ENCODE measurements at places on chromosomes 11 and 22. TPM values are rescaled to one million over a fixed set of nuclear protein-coding genes. Genes with fewer than 3 reads are reported as not detected.

- DNase-seq = no peak
Measured at GRCh38 chr11:70364178-70364577, 34.2 kb upstream of the CTTN start.

MYO7A gene
- total RNA-seq = 4.3 TPM

DNA sequence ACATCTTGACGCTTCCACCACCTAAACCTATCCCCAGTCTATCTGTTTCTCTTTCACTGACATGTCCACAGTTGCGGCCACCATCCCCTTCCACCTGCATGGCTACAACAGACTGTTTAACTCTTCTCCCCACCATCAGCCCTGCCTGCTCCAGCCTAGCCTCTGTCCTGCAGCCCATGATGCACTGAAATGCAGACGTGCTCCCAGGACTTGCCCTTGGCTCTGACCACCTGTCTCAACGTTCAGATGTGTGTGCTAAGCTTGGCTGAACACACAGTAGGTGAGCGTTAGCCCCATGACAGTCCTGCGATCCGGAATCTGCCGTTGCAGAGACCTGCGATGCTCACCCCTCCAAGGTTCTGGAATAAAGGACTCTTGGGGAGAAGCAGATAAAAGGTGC lies 22.7 kb downstream of the CBX7 start:
- no peak for DNase-seq

DNA sequence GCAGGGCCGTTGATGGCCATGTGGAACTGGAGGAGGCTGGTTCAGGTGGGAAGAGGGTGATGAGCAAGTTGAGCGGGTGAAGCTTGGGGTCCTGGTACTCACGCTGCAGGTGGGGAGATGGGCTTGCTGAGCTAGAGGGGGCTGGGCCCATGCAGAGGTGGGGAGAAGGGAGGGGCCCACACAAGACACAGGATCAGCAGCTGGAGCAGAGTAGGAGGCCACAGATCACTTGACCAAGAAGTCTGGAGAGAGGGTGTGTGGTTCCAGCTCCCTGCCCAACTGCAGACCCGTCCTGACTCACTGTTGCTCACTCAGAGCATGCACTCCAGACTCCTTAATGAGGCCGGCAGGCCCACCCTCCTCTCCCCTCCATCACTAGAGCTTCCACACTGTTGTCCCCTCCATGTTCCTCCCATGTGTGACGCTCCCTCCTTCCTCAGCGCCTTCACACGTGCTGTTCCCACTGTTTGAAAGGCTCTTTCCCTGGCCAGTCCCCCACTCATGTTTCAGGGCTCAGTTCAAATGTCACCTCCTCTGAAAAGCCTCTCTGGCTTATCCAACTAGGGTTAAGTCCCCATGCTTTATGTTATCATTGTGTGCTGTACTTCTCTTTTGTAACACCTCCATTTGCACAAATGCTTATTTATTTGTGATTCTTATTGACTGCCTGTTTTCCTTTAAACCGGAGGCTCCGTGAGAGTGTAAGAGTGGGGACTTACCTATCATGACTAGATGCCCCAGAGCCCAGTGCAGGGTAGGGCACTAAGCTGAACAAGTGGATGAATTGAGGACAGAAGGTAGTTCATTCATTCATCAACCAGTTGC lies 2.3 kb downstream of the CCDC86 start:
- no peak for DNase-seq

DNA sequence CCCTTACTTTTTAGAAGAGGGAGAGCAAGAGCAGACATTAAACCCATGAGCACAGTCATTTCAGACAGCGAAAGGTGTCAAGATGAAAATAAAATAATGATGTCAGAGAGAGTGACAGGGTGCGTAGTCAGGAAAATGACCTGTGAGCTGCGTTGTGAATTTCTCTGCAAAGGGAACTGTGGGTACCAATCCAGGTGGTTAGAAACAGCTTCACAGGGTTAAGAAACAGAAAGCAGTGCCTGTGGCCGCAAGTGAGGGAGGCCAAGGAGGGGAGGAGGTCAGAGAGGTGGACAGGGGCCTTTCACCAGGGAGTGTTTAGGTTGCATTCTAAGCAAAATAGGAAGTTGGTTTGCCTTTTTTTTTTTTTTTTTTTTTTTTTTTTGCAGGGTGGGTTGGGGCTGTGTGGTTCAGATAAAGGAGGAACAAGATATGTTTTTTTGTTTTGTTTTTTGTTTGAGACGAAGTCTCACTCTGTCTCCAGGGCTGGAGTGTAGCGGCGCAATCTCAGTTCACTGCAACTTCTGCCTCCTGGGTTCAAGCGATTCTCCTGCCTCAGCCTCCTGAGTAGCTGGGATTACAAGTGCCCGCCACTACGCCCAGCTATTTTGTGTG lies 7.9 kb downstream of the TIGD3 start:
- DNase-seq = no peak

- DNase-seq = no peak
Measured at GRCh38 chr11:14269692-14270573, 89.0 kb downstream of the RRAS2 start.

GRCh38 chr11:119991022-119991404 lies 146.9 kb downstream of the TRIM29 start:
- DNase-seq = no peak

All from breast epithelium (tissue), 4 donors.